Umbilical cord (tissue), 2 donors: ENCODE measurements at places on chromosomes 3 and 15. TPM values are rescaled to one million over a fixed set of nuclear protein-coding genes. Genes with fewer than 3 reads are reported as not detected.
A peak's percentile ranks its signal among the peaks of the same experiment; 100 is the strongest.

DNA sequence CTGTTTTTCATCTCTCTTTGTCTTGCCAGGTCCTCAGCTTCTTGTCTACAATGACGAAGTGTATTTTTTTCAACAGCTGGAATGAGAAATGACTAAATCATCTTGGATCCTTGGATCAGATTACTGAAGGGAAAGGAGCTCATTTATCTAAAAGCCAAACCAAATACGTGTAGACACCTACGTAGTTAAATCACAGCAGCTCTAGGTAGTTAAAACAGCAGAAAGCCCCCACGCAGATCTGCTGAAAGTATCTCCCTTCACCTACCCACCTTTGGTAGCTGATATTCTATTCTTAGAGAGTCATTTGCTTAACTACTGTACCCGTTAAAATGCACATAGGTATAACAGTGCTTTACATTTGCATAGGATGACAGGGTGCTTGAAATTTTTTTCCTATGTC lies 105.5 kb upstream of the WNT5A start:
- peak; percentile 36 for DNase-seq

- no peak for DNase-seq
Measured at GRCh38 chr3:14933820-14934425, 13.5 kb upstream of the NR2C2 start.

GRCh38 chr3:138921316-138922292 lies 25.3 kb downstream of the FOXL2 start:
- no peak for DNase-seq

DNA sequence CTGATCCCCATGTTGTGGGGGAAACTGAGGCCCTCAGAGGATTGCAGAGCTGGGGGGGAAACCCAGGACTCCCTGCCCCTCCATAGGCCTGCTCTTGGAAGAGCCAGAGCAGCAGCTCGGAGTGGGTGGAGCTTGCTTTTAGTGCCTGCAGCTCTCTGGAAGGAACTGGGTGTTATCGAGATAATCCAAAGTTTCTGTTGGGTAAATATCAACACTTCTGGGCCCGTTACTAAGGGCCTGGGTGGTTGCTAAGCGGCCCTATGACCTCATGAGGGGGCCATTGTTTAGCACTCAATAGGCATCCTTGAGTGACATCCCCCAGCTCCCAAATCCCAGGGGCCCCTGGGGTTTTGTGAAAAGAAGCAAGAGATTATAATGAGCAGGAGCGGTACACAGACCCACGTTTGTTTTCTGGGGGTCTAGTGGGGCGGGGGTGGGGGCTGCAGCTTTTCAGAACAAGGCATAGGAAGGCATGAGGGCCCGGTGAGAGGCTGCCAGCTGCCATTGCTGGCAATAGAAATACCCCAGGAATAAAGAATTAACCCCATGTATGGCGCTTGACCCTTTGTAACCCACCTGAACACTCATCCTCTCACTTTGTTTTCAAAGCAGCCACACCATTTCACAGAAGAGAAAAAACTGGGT lies 48.3 kb upstream of the ATP2B2 start:
- peak; percentile 17 for DNase-seq

- no peak for DNase-seq
Measured at GRCh38 chr15:78509726-78510312, 2.4 kb downstream of the HYKK start.

- DNase-seq, result peak; percentile 31
Measured at GRCh38 chr3:128112357-128112968, 11.1 kb downstream of the RUVBL1 start.

- no peak for DNase-seq
Measured at GRCh38 chr15:43165801-43166325, 19.3 kb upstream of the CCNDBP1 start.

- no peak for DNase-seq
Measured at GRCh38 chr3:39234651-39235050, 42.3 kb upstream of the XIRP1 start.

DNA sequence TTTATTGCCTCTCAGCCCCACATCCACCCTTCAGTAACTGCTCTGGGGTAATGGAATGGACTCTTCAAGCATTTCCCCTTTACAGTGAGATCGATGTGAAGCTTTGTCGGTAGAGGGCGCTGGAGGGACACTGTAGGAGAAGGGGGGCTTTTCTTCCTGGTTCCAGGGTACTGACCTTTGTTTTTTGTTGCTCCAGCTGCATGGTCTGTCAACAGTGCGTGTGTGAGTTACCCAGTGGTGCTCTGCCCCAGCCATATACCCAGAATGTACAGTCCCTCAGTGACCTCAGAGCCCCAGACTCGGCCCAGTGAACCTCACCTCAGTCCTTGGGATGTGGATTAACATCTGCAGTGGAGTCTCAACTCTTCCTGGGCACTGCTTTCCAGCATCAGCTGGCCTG lies 180.3 kb upstream of the TSC22D2 start:
- DNase-seq, result peak; percentile 63

GRCh38 chr3:6120786-6121185 lies 740.1 kb upstream of the GRM7 start:
- peak; percentile 2 for DNase-seq

- no peak for DNase-seq
Measured at GRCh38 chr3:174322789-174323188, 536.3 kb upstream of the NAALADL2 start.

- DNase-seq, result no peak
Measured at GRCh38 chr3:104145164-104145563, 1221.5 kb upstream of the ALCAM start.

- no peak for DNase-seq
Measured at GRCh38 chr3:39453134-39453533, 14.3 kb upstream of the MOBP start.

- no peak for DNase-seq
Measured at GRCh38 chr3:63230146-63230545, 48.0 kb upstream of the SYNPR start.

DNA sequence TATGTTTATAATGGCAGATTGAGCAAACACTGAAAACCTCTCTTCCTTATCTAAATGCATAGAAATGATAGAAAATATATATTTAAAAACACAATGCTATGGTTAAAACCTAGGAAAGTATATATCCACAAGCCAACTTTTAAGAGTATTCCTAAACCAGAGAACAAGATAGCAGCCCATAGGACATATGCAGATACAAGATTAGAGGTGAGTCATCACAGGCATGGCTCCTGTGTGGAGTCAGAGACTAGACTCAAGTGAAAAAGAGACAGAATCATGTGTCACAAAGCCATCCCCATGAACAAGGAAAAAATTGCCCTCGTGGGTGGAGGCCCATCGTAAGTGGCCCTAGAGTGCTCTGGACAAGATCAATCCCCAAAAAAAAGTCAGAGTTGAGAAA lies 199.4 kb upstream of the PPP2R3A start:
- no peak for DNase-seq

GRCh38 chr15:33766389-33766788 lies 201.9 kb upstream of the CHRM5 start:
- no peak for DNase-seq

- DNase-seq, result no peak
Measured at GRCh38 chr3:75380276-75380771, 283.8 kb upstream of the FRG2C start.

DNA sequence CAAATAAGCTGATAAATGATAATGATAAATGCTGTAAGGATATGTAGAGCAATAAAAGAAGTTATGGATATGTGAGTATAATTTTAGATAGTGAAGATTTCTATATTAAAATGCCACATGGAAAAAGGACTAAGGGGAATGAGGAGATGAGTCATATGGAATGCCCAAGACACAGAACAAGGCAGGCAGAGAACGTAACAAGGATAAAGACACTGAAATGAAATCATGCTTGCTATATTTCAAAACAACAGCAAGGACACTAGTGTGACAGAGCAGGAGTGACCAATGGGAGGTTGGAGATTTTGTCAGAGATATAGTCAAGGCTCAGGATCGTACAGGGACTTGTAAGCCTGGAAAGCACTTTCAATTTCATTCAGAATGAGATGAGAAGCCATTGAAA lies 621.5 kb upstream of the SEMA6D start:
- peak; percentile 45 for DNase-seq

- DNase-seq, result no peak
Measured at GRCh38 chr3:194488055-194488742, 1.4 kb upstream of the ATP13A3 start.

- no peak for DNase-seq
Measured at GRCh38 chr3:129428007-129428375, 445 bp downstream of the EFCAB12 start.

- peak; percentile 84 for DNase-seq
Measured at GRCh38 chr15:81940467-81941451, 105.1 kb downstream of the MEX3B start.

GRCh38 chr3:19920401-19921080 lies 13.5 kb downstream of the EFHB start:
- DNase-seq, result no peak

DNA sequence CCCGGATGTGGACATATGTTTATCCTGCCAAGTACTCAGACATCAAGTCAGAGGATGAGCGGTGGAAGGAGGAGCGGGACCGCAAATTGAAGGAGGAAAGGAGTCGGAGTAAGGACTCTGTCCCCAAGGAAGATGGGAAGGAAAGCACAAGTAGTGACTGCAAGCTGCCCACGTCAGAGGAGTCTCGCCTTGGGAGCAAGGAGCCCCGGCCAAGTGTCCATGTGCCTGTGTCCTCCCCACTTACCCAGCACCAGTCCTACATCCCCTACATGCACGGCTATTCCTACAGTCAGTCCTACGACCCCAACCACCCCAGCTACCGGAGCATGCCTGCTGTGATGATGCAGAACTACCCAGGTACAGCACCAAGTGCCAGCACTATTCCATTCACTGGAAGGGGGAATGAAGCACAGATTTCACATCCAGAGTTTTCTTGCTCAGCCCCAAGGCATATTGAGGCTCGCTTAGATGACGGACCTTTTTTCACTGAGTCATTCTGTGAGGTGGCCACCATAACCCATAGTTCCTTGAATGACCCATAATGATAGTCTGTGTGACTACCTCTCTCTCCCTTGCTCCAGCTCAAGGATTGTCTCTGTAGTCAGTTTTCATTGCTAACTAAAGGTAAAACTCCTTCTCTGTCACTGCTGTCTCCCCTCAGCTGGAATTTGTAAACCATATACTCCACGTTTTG lies 97.1 kb downstream of the RBPMS2 start:
- no peak for DNase-seq

DNA sequence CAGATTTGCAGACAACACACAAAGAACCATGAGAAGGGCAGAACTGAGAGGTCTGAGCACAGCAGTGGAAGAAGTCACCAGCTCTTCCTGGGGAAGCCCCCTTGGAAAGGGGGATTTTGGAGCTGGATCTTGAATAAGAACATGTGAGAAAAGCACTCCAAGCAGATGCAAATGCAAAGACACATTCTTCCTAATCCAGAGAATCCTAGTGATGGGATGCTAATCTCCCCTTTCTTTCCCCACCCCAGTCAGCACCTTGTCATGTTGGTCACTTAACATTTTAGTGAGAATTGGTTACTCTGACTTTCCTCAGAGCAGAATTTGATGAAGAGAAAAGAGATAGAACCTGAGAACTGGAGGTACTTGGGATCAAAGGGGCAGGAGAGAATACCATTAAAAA lies 148.5 kb downstream of the SSR3 start:
- no peak for DNase-seq

DNA sequence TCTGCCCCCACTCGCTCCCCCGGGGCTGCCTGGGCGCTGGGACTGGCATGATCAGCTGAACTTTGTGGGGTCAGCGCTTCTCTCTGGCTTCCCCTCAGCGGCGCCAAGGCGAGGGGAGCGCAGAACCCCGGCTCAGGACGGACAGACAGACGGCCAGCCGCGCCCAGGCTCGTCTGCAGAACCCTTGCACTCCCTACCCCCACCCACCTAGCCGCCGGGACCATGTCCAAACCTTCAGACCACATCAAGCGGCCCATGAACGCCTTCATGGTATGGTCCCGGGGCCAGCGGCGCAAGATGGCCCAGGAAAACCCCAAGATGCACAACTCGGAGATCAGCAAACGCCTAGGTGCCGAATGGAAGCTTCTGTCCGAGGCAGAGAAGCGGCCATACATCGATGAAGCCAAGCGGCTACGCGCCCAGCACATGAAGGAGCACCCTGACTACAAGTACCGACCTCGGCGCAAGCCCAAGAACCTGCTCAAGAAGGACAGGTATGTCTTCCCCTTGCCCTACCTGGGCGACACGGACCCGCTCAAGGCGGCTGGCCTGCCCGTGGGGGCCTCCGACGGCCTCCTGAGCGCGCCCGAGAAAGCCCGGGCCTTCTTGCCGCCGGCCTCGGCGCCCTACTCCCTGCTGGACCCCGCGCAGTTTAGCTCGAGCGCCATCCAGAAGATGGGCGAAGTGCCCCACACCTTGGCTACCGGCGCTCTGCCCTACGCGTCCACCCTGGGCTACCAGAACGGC lies 621 bp downstream of the SOX14 start:
- DNase-seq, result no peak

DNA sequence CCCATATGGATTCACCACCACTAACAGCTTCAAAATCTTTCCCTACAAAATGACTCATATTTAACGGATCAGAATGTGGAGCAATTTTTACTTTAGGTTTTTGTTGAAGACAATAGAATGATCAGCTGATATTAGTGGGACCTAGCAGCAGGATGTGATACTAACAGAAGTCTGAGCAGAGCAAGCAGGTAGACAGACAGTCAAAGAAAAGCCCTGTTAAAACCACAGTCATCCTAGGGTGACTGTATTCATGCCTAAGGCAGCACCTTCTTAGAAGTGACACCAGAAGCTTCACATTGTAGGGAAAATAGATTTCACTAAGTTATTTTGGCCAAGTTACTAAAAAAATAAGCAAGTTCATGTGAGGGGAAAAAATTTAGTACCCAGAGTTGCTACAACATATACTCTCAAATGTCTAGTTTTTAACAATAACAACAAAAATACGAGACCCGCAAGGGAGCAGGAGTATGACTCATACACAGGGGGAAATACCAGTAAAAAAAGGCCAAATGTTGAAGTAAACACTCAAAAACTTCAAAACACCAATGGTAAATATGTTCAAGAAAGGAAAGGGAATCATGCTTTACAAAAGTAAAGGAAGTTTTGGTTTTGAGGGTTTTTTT lies 590.9 kb downstream of the EPHA3 start:
- DNase-seq, result no peak

DNA sequence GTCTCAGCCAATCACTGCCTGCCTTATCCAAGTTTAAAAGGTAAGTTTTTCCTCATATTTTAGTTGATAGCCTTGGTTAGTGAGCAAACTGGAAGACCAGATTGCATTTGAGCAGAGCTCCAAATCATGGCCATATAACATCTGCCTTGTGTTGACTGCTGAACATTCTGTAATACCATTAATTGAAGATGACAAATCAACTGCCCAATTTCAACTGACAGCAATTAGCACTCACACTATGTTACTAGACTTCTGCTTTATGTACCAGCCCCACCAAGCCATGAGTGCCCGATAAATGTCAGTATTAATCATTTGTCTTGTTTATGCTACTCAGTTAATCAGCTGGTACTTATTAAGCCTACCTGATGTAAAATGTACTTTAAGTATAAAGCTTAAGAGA lies 83.1 kb downstream of the CGGBP1 start:
- no peak for DNase-seq

- peak; percentile 45 for DNase-seq
Measured at GRCh38 chr3:124119056-124119716, 127.3 kb upstream of the ROPN1 start.

The SH2D7 gene
- total RNA-seq, result 0.24 TPM

The C2CD4B gene
- not detected for total RNA-seq

The HDC gene
- total RNA-seq, result 6.5 TPM

The ARGFX gene
- total RNA-seq, result 16.1 TPM

The ABCF3 gene
- 45.3 TPM for total RNA-seq

The DAZL gene
- 2.9 TPM for total RNA-seq

The MYO5C gene
- 2.2 TPM for total RNA-seq

The VEPH1 gene
- total RNA-seq, result 11.6 TPM

The KBTBD13 gene
- total RNA-seq, result not detected

The ZIC4 gene
- total RNA-seq, result 3.1 TPM

The SLC51A gene
- total RNA-seq, result 7.9 TPM

The ARRDC4 gene
- 36.1 TPM for total RNA-seq

The GOLGA8J gene
- 2.6 TPM for total RNA-seq

The GPR87 gene
- total RNA-seq, result 4.1 TPM
